ENCODE measurements at places on chromosomes 11 and 22.
A peak's percentile ranks its signal among the peaks of the same experiment; 100 is the strongest.

DNA sequence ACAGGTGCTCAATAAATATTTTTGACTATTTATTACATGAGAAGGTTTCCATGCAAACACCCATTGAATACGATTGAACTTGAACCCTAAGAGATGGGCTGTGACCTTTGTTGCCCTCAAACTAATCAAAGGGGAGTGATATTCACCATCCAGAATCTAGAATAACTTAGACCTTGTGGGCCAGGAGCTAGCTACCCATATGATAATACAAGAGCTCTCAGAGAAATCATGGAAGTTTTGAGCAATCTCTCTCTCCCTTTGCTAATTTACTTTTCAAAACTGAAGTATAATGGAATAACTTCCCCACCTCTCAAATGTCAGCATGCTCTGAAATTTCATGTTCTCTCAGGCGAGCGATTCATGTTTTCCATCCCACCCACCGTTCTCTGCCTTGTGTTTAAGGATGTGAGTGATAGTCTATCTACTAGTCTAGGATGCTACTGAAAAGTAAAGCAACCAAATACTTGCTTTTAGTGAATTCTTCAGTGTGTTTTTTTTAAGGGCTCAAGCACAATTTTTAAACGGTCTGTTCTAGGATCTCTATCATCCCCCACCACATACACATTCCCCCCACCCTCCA lies 33.3 kb downstream of the BARX2 start:
- no peak for DNase-seq

- no peak for DNase-seq
These were observed 54.4 kb downstream of the STIM1 start for GRCh38 chr11:3909901-3910300.

- DNase-seq: no peak
These were observed 68.1 kb downstream of the PDE2A start for GRCh38 chr11:72605973-72606747.

GRCh38 chr11:62508336-62509058 lies 38.1 kb downstream of the AHNAK start:
- DNase-seq: peak; percentile 86

DNA sequence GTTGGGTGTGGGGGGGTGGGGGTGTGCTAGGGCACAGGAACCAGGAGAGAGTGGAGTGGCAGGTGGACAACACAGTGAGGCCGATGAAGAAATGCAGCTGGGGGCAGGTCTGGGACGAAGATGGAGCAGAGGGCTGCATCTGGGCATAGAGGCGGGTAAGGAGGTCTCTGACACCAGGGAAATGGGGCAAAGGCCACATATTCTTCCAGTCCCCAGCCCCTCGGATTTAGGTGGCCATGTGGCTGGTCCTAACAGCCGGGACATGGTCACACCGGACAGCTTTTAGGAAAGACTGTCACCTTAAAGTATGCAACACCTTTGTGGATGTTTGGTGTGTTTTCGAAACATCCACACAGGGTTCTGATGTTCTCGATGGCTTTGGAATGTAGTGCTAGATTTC lies 5.0 kb upstream of the PARVG start:
- DNase-seq: no peak

GRCh38 chr11:104772806-104773241 lies 125.4 kb downstream of the CASP12 start:
- DNase-seq: no peak

- DNase-seq: no peak
These were observed 324.3 kb upstream of the SORL1-AS1 start for GRCh38 chr11:121777056-121777455.

GRCh38 chr11:70205766-70206165 lies 2.7 kb downstream of the FADD start:
- peak; percentile 44 for DNase-seq

GRCh38 chr22:23698673-23699235 lies 7.9 kb downstream of the RGL4 start:
- no peak for DNase-seq

GRCh38 chr11:120226242-120226641 lies 13.7 kb upstream of the POU2F3 start:
- no peak for DNase-seq

- DNase-seq: peak; percentile 22
These were observed 146.7 kb downstream of the ST3GAL4 start for GRCh38 chr11:126502159-126502558.

DNA sequence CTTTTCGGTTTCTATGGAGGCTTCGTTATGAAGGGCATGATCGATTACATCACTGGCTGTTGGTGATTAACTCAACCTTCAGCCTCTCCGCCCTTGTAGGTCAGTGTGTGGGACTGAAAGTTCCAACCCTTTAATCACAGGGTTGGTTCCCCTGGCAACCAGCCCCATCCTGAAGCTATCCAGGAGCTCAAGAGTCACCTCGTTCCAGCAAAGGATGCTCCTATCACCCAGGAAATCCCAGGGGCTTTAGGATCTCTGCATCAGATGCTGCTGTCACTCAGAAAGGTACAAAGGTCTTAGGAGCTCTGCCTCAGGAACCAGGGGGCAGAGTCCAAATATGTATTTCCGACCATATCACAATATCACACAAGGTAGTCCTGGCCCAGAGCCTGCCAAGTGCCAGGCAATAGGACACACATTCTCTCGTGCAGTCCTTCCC lies 123.5 kb upstream of the PARVA start:
- no peak for DNase-seq

DNA sequence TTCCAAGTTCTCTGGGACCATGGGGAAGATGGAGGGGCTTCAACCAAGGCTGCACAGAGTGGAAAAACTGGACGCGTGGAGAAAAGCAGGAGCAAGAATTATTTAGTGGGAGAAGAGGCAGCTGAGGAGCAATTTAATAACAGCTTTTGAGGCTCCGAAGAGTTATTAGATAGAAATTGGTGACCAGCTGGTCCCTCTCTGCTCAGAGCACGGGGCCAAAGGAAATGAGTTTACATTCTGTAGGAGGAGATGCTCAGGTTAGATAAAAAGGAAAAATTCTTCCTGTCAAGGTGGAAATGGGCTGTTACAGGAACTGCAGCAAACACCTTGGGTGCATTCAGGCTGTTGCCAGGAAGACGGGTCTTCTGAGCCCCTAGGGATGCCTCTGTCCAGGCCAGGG lies 47.0 kb upstream of the GALNT18 start:
- no peak for DNase-seq

- peak; percentile 95 for DNase-seq
These were observed at the start of gene PNPLA3 for GRCh38 chr22:43923631-43924464. Gene PNPLA3 (plus strand): TSS chr22:43923805. CDS start chr22:43923912, 107 bp downstream.

- no peak for DNase-seq
These were observed 1.6 kb upstream of the TH start for GRCh38 chr11:2173150-2173693.

DNA sequence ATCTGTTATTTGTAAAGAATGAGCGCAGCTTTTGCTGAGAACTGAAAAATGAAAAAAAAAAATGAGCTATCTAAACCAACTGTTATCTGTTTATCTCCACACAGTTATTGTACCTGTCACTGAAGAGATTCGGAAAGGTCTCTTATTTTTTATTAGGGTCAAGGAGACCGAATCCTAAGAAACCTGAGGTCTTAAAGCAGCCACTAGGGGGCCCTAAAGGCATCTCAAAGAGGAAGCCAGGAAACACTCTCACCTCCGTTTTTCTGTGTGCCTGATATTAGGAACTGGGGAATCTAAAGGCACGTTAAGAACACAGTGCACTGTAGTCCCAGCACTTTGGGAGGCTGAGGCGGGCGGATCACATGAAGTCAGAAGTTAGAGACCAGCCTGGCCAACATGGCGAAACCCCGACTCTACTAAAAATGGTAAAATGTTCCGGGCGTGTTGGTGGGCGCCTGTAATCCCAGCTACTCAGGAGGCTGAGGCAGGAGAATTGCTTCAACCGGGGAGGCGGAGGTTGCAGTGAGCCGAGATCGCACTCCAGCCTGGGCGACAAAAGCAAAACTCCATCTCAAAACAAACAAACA lies 3.5 kb upstream of the LARGE1 start:
- no peak for DNase-seq

DNA sequence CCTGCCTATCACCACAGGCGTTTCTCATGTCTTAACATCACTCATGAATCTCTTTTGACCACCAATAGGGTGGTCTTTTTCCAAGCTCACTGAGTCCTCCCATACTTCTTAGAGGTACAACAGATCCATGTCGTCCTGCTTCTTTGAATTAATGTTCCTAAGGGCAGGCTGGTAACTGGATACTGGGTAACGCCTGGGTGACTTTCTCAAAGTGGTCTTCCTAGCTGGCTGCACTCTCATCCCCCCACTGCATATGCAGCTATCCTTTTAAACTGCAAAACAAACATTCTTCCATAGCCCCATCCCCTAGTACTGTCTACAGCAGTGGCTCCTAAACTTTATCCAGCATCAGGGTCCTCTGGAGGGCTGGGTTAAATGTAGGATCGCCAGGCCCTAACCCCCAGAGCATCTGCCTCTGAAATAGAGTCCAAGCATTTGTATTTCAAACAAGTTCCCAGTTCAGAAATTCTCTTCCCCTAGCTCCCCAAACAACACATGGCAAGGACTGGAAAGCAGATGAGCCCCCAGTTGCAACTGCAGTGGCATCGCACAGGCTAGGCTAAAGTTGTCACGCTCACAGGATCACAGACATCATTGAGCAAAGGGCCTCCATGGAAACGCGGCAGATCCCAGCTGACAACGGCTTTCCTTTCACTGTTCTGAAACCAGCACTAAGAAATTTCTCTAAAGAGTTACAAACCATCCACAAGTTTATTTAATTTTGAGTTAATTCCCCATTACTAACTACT lies 204.9 kb downstream of the LARGE1 start:
- DNase-seq: no peak

- no peak for DNase-seq
These were observed 5.1 kb downstream of the USP35 start for GRCh38 chr11:78193806-78194205.

- no peak for DNase-seq
These were observed 62.1 kb downstream of the ARHGAP8 start for GRCh38 chr22:44814266-44815098.

DNA sequence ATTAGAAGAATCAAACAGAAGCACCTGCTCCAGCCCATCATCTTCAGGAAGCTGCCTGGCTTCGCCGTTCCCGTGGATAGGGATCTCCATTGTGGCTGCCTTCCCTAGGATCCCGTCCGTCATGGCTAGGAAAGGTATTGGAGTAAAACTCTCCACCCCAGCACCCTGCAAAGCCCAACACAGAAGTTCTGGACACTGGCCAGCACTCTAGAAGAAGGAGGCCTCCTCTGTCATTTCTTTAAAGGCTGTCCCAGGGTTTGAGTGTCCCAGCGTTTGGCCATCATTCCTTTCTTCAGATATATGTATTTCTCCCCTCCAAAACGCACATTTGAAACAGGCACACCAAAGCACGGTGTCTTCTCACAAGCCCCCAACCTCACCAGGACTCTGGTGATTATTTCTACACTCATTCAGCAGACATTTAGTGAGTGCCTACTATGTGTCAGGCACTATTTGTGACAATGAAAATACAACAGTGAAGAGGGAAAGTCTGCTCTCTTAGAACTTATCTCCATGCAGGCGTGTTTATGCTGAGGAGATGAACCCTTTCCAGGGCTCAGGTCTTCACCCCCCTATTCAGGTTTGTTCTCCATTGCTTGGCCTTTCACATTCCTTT lies 724 bp downstream of the ARFIP2 start:
- DNase-seq: no peak

DNA sequence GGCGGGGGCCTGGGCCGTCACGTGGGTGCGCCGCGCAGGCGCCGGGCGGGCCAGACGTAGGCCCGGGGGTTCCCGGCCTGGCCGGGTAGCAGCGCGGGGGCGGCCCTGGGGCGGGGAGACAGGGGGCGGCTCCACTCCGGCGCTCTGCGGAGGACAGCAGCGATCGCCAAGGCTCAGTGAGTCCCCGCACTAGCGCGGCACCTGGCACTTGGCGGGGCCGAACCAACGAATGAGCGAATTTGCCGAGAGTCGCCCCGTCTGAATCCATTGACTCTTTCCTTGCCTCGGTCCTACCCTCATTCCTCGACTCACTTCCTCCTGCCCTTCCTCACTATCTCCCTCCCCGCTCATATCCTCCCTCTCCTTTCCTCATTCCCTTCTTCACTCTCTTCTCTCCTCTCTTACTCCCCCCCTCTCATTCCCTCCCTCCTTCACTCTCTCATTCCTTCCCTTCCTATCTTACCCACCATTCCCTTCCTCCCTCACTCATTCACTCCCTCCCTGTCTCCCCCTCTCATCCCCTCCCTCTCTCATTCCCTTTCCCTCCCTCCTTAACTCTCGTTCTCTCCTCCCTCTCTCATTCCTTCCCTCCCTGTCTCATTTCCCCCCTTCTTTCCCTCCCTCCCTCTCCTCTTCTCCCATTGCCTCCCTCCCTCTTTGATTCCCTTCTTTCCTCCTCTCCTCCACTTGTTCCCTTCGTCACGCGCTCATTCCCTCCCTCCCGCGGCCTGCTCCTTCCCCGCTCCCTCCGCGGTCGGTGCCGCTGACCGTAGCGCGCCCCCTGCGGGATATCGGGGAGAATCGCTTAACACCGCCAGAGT lies 476 bp upstream of the KLHL22 start:
- peak; percentile 97 for DNase-seq

DNA sequence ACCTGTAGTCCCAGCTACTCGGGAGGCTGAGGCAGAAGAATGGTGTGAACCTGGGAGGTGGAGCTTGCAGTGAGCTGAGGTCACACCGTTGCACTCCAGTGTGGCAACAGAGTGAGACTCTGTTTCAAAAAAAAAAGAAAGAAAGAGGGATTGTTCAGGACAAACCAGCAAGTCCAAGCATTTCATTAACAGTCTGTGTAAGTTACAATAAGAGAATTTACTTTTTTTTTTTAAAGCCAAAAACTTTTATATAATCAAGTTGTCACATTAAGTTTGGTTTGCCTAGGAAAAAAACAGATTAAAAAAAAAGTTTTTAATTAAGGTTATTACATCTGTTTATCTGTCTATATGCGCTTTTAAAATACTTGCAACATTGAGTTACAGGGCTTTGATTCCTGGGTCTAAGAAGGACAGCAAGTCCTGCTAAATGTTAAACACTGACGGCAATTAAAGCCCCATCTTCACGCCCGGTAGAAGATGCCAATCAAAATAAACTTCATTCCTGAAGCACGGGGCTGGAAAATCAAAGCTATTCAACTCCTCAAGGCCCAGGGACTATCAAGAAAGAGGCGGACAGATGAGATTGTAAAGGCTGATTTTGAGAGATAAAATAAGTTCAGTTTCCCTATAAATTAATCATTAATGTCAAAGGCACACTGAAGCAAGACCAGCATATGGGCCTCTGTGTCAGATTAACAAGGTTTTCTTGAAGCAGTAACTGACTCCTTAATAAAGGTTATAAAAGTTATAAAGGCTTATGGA lies 10.7 kb downstream of the TMEM138 start:
- no peak for DNase-seq

- no peak for DNase-seq
These were observed 11.0 kb upstream of the SCARF2 start for GRCh38 chr22:20448630-20449029.
